ENCODE measurements at places on chromosomes 13 and 19.

DNA sequence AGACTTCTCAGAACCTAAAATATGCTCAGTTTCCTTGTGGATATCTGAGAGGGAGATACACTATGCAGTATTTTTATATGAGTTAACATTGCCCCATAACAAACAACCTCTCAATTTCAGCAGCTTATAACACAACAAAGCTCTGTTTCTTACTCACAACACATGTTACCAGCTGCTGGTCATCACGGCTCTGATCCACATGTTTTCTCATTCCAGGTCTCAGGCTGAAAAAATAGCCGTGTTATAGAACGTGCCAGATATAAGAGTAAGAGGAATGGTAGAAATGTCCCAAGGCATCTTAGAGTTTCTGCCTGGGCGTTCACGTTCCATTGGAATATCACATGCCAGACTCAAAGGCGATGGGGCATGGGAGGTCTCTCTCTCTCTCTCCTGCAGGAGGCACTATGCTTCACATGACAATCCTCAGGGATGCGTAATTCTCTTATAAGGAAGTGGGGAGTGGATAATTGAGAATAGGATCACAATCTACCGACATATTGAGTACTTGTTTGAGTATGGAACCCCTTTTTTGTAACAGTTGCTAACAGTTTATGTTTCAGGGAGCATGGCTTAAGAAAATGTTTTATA, 246.6 kb downstream of the NHLRC3 start:
- DNase-seq, result no peak

DNA sequence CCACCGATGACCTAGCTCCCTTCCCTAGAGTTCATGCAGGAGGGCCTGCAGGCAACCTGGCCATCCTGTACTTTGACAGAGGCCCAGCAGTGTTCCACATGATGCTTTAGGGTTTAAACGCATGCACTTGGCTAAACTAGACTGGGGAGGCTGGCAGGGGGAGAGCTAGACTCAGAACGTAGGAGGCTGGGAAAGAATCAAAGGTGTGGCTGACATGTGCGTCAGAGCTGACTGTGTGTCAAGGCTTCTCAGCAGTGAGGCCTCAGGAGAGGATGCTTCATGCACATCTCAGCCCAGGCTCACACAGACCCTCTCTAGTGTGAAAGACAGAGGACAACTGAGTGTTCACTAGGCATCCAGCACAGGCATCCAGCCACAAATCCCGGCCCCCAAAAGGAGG, 28.7 kb downstream of the DNMT1 start:
- no peak for DNase-seq

GRCh38 chr13:48853728-48854102, 122.0 kb upstream of the FNDC3A start:
- DNase-seq, result no peak

DNA sequence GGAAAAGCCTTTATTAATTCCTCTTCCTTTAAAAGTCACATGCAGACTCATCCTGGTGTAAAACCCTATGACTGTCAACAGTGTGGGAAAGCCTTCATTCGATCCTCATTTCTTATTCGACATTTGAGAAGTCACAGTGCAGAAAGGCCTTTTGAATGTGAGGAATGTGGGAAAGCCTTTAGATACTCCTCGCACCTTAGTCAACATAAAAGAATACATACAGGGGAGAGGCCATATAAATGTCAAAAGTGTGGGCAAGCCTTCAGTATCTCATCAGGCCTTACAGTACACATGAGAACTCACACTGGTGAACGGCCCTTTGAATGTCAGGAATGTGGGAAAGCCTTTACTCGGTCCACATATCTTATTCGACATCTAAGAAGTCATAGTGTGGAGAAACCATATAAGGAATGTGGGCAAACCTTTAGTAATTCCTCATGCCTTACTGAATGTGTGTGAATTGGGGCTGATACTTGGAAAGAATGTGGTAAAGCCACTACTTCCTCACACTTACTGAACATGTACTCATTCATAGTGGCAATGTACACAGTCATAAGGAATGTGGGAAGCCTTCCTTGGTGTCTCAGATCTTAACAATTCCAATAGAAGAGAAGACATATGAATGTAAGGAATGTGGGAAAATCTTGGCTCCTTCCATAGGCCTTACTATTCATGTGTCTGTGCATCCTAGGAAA, 18.8 kb downstream of the ZNF559 start:
- DNase-seq, result no peak

DNA sequence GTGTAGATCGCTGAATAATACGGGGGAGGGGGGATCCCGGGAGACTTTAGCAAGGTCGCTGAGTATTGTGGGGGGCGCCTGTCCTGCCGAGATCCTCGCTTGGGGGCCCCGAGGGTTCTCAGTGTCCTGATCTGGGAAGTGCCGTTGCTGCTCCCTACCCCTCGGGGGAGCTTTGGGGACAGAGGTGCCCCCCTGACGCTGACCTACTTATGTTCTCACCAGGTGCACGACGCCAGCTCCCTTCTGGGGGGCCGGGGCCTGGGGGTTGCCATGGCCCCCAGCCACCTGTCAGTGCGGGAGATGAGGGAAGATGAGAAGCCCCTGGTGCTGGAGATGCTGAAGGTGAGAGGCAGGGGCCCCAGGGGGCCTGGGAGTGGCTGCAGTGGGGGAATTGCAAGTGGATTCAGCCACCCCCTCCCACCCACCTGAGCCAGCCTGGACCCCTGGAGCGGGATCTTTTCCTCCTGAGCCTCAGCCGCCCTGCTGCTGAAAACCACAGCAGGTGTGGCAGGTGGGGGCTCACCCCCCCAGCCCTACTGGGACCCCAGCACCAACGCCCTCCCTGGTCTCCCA, 537 bp downstream of the NAT14 start:
- no peak for DNase-seq

GRCh38 chr19:10189616-10190015, 5.1 kb downstream of the DNMT1 start:
- DNase-seq, result no peak

DNA sequence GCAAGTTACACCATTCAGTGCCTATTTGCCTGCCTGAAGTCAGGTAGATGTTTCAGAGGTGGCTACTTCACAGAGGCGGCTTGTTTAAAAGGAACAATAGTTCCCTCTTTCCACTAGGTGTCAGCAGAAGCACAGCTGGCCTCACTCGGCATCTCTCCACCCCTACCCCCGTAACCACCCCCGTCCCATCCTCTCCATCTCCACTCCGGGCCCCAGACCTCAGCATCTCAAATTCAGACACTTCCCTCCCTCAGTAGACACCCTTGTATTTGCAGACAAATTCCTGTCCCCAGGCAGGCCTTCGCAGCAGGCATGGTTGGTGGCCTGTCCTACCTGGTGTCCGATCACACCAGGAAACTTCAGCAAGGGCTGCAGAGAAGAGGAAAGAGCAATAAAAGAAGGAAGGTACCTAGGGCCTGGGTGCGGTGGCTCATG, 9.1 kb upstream of the DPP9 start:
- peak; percentile 52 for DNase-seq

DNA sequence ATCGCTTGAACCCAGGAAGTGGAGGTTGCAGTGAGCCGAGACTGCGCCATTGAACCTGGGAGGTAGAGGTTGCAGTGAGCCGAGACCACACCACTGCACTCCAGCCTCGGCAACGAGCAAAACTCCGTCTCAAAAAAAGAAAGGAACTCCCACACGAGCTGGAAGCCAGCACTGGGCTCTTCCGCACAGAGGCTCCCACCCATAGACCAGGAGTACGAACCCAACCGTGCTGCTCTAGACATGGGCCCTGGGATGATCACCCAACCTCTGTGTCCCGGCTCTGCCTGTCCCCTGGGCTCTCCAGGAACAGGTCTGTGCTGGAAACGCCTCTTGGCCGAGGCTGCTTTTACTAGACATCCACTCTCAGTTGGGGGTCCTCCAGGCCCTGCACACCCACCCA, 12.0 kb downstream of the DOT1L start:
- DNase-seq, result no peak

GRCh38 chr19:42184401-42184861, 33.0 kb downstream of the DEDD2 start:
- peak; percentile 65 for DNase-seq

GRCh38 chr19:48934837-48935236, 1.3 kb downstream of the DHDH start:
- no peak for DNase-seq

DNA sequence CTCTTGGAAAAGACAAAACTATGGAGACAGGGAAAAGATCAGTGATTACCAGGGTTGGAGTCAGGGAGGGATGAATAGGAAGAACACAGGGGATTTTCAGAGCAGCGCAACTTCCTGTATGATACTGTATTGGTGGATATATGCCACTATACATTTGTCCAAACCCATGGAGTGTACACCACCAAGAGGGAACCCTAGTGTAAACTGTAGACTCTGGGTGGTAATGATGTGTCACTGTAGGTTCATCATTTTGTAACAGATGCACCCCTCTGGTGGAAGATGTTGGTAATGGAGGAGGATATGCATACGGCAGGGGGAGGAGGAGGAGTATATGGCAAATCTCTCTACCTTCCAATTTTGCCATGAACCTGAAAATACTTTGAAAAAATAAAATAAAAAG, 68.1 kb downstream of the UFM1 start:
- DNase-seq, result no peak
